ENCODE measurements at places on chromosomes 5 and 9.

- DNase-seq: no peak
These were observed 57.8 kb downstream of the BARX1 start for GRCh38 chr9:93897075-93897970.

- no peak for DNase-seq
These were observed 100.4 kb upstream of the CHD1 start for GRCh38 chr5:99029172-99029571.

DNA sequence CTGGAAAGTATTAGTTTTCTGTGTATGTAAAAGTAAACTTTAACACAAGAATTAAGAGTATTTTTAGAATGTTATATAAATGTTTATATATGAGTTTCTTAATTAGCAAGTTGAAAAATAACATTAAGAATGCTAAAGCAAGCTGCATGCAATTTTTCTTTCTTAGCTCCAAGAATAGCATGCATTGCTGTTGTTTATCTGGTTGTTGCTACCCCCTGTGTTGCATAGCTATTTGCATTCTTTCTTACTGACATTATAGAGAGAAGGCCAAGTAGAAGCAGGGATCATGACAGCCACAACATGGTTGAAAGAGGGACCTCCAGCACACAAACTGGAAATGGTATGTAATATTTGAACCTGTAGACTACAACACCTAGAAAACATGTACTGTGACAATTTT is 94.8 kb downstream of the ERCC6L2 start:
- DNase-seq: no peak

GRCh38 chr5:129554134-129554904 is 94.2 kb downstream of the ADAMTS19 start:
- DNase-seq: no peak

- DNase-seq: no peak
These were observed 24.1 kb upstream of the SLC25A48 start for GRCh38 chr5:135810188-135810943.

- DNase-seq: no peak
These were observed 12.5 kb upstream of the CCNJL start for GRCh38 chr5:160324886-160325285.

DNA sequence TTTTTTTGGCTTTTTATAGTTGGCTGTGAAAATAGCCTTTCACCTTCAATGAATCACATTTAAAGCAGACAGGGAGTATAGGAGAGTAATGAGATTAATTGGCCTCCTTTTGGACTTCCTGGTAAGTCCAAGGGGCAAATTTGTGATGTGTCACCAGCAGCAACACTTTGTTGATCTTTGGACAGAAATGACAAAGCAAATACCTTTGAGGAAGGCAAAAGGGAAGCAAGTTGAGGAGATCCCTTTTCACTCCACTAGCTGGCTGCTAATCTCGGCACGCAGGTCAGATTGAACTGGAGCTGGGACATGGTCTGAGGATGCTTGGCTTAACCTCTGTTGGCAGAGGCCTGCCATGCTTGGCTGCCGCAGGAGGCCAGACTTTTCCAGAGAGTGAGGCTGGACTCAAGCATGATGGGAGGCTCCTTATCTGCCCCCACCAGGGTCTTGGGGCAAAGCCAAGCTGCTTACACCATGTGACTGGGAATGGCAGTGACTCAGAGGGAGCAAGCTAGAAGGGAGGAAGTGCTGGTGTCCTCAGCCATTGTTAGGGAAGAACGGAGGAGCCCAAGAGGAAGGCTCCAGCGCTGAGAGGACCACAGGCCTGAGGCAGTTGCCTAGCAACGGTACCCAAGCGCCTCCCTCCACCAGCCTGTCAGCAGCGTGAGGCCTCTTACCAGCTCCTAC is 174.5 kb upstream of the MAP1B start:
- DNase-seq: no peak

DNA sequence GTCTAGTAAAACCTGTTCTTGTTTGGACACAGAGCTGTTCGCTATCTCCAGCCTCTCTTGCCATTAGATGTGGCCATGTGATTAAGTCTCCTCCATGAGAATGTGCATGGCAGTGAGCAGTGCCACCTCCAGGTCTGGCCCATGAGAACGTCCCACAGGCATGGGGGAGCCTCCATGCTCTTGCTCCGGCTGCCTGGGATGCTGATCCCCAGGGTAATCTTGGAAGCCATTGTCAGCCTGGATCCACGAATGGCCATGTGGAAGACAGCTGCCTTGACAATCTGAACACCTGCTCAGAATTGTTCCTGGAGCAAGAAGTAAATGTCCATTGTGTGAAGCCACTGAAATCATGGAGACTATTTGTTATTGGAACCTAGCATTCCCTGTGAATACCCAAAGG is 83.5 kb downstream of the FSTL4 start:
- no peak for DNase-seq

DNA sequence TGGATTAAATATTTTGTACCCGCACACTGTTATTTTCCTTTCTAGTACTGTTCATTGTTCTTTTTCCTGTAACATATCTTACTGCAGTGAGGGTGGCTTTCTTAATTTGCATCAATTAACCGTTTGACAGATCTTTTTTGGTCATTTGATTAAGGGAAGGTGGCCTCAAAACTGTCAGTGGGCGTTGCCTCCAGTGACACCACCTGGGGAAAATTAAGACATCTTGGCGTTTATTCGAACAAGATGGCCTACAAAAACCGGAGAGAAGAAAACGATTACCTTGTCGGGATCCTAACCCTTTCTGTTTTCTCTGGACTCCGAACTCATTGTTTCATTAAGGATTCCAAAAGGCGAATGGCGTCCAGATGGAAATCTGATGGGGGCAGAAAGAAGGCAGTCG is 2.0 kb downstream of the BASP1 start:
- no peak for DNase-seq

DNA sequence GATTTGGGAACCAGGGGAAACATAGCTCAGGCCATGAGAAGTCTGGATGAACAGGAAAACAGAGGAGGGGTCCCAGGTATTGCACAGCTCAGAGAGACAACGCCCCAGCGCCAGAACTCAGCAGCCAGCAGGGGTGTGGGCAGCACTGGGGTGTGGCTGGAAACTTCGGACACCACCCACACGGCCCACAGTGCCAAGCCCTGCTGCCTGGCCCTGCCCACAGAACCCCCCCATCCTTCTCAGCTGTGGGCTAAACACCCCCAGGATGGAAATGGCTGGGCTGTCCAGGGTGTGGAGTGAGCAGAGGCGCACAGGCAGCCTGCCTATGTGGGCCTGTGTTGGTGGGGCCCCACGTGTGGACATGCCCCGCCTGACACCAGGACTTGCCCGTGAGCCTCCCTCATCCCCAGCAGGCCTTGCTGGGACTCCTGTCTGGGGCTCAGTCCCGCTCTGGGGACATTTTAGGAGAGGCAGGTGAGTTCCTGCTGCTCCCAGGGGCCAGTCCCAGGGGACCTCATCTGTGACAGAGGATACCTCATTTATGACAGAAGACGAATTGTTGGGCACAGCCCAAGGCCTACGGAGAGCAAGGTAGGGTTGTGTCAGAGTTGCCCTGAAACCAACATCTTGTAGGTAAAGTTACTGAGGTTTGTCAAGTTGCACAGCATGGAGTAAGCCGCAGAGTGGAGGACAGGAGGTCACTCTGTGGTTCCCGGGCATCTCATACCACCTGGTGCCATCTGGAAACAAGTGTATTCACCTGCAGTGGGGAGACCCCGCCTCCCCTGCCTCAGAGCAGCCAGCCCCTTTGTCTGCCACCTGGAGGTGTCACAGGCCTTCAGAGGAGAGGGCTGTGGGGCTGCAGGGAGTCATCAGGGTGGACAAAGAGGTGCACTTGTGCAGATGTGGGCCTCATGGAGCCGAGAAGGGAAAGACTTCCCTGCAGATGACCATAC is 183.2 kb downstream of the AUH start:
- DNase-seq: no peak

DNA sequence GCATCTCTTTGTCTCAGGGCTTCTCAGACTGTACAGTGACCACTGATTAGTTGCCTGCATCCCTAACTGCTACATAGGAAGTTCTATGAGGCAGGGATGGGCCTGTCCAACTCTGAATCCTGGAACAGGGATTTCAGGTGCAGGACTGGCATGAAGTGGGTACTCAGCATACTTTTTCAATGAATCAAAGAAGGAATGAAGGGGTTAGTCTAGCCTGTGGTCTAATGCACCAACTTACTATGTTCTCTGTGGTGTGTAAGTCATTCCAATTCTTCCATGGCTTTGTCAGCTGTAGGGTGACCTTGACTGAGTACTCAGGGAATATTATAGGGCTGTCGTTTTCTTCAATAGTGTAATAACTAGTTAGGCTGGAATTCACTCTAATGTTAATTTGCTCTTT is 8.3 kb downstream of the COL15A1 start:
- DNase-seq: no peak

DNA sequence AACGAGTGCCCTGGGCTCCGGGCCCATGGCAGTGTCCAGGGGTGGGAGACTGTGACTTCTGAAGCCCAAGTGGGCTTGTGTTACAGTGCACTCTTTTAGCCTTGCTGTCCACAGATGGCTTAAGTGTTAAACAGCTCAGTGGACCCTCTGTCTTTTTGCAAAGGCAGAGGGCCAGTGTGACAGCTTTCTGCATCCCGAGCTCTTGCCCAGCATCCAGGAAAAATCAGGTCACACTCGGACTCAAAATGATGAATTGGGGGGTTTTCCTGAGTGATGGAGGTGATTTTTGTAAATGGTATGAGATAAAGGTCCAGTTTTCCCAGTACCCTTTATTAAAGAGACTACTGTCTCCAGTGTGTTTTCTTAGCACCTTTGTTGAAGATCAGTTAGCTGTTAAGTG is 321.3 kb upstream of the GRAMD2B start:
- no peak for DNase-seq

DNA sequence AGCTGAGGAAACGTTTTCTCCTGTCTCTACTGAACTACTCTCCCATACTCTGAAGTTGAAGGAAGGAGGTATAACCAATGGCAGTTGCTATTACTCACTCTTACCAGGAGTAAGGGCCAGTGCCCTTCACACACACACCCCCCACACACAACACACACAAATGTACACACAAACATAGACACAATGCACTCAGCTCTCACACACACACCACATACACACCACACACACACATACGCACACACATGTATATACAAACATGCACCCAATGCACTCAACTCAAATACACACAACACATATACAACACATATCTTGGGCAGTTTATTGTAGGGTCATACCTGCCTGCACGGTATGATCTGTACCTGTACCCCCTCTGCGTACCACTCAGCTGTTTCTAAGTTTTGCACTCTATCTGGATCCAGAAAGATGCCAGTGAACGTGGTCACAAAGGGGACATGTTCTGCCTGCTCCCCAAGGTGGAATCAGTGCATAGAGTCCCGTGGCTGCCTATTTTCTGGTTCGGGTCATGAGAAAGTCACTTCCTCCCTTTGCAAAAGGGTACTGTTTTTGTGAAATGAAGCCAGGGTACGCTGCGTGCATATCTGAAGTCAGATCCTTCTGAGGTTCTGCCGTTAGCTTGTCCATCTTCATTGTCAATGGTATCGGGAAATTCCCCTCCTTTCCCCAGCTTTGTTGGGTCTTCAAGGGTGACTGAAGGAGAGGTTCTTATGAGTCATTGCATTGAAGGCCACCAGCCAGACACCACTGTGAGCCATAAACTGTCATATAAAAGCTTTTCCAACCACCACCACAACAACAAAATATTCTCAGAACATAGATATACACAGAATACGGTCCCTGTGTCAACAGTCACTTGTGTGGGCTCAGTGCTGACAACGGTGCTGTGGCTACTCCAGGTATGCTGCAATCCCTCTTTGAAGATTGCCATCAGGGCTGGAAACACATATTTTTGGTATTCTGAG is 131.9 kb downstream of the UGCG start:
- no peak for DNase-seq

- DNase-seq: no peak
These were observed 19.4 kb downstream of the FXN start for GRCh38 chr9:69054989-69055388.

DNA sequence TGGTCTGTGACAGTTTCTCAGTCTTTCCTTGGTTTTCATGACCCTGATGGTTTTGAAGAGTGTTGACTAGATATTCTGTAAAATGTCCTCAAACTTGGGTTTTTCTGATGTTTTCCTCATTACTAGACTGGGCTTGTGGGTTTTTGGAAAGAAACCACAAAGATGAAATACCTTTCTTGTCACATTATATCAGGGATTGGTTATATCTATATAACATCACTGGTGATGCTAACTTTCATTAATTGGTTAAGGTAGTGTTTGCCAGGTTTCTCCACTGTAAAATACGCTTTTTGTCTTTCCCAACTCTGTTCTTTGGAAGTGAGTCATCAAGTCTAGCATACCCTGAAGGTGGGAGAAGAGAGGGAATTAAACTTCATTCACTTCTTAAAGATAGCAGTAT is 3.3 kb upstream of the IL31RA start:
- DNase-seq: no peak

DNA sequence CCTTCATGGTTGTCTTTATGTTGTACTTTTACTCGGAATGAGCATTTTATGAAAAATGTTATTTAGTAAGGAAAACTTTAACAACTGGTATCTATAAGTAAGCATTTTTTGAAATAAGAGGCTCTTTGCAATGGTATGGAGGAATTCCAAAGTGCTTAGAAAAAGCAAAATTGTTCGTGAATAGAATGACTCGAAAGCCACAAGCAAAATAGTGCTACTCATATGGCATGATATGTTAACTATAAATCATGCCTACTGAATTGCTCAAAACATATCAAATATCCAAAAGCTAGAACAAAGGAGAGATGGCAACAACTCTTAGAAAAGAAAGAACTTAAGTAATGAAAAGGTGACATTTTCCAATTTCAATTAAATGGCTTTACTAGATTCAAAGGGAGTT is 216.3 kb downstream of the KIAA0825 start:
- no peak for DNase-seq

- DNase-seq: no peak
These were observed 155.5 kb upstream of the MOCS2 start for GRCh38 chr5:53265043-53265442.

- DNase-seq: no peak
These were observed 570.7 kb upstream of the WWC1 start for GRCh38 chr5:167720676-167721260.

DNA sequence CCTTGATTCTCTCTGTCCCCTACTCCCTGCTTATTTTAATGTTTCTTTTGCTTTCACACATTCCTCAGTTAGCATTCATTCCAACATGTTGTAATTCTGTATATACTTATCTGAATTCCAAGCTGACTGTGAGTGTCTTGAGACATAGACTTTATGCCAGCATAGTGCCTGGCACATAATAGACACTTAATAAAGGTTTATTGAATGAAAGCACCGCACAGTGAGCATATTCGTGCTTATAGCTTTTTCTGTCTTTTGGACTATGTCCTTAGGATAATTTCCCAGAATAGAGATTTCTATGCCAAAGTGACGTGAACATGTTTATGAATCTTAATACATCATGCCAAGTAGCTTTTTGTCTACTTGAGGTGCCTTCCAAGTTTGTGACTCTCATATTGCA is 174.6 kb downstream of the CD180 start:
- DNase-seq: no peak

All from stimulated activated CD8-positive, alpha-beta memory T cell treated with anti-CD3 and anti-CD28 coated beads, Interleukin-4, amount 100 ng/mL, for 4 hours (primary cell).